ENCODE measurements at places on chromosomes 2 and 18.

- DNase-seq, result no peak
These were observed 17.8 kb downstream of the CFAP210 start for GRCh38 chr2:169676357-169676756.

- DNase-seq, result peak; percentile 64
These were observed 42.1 kb upstream of the GLS start for GRCh38 chr2:190838492-190838910.

- DNase-seq, result no peak
These were observed 70.5 kb downstream of the SFXN5 start for GRCh38 chr2:73000808-73001570.

DNA sequence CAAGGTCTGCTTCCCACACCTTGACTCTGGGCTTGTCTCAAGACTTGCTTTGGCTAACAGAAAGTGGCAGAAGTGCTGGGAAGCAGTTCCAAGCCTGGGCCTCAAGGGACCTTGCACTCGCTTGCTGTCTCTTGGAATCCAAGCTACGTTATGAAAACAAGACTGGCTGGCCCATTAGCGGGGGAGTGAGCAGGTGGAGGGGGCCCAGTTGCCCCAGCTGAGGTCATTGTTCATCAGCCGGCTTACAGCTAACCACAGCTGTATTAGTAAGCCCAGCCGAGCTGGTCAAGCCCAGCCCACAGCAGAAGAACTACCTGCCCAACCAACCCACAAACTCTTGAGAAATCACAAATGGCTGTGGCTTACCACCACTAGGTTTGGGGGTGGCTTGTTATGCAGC, 63.1 kb downstream of the MARCO start:
- no peak for DNase-seq

DNA sequence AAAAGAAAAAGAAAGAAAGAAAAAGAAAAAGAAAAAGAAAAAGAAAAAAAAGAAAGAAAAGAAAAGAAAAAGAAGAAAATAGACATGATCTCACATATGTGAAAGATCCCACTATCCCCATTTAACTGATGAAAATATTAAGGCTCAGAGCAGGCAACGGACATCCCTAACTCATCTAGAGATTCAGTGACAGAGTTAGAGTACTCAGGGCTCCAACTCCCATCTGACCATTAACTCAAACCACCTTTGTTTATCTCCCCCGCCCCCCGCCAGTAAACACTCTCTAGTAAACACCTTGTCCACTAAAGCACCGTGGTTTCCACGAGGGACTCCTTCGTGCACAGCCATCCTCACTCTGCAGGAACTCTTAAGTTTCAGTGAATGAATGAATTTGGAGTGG, 142.9 kb downstream of the TGIF1 start:
- no peak for DNase-seq

- no peak for DNase-seq
These were observed 40.0 kb downstream of the GKN2 start for GRCh38 chr2:68912732-68913131.

DNA sequence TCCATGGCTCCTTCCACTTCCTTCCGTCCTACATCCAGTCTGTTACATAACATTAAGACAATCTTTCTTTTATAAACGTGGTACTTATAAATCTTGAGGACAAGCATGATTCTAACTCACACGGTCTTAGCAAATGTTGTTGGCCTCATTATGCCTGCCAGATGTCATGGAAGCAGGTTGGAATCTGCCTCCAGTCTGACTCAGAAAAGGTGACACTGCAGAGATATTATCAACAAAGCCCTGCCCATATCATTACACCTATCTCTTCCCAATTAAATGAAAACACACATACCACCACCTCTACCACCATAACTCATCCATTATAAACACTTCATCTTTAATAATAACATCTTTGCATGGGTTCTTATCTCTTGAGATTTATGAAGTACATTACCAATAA, 334.7 kb upstream of the CHAC2 start:
- DNase-seq, result no peak

DNA sequence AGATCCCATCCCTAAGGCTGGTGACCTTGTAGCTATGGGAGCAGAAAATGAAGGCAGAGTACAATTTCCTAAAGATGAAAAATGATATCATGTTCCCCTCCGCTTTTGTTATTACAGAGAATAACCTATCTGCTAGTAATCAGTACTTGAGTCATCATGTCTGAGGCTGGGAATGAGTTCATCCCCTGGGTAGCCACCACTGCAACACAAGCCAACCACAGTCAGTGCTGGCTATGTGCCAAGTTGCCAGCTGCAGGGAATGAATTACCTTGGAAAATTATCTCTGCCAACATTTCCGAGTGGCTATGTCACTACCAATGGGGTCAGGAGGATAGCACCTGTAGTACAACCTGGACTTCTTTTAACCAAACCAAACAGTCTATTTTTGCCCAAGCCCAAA, 1094.7 kb upstream of the DDX18 start:
- no peak for DNase-seq

- DNase-seq, result no peak
These were observed 115.6 kb downstream of the PPP1R1C start for GRCh38 chr2:182101263-182101662.

GRCh38 chr18:49869354-49869753, 56.0 kb upstream of the ACAA2 start:
- DNase-seq, result no peak

- DNase-seq, result no peak
These were observed 627.6 kb downstream of the CCDC85A start for GRCh38 chr2:56811401-56811800.

GRCh38 chr2:25885933-25886332, 7.6 kb upstream of the ASXL2 start:
- peak; percentile 44 for DNase-seq

DNA sequence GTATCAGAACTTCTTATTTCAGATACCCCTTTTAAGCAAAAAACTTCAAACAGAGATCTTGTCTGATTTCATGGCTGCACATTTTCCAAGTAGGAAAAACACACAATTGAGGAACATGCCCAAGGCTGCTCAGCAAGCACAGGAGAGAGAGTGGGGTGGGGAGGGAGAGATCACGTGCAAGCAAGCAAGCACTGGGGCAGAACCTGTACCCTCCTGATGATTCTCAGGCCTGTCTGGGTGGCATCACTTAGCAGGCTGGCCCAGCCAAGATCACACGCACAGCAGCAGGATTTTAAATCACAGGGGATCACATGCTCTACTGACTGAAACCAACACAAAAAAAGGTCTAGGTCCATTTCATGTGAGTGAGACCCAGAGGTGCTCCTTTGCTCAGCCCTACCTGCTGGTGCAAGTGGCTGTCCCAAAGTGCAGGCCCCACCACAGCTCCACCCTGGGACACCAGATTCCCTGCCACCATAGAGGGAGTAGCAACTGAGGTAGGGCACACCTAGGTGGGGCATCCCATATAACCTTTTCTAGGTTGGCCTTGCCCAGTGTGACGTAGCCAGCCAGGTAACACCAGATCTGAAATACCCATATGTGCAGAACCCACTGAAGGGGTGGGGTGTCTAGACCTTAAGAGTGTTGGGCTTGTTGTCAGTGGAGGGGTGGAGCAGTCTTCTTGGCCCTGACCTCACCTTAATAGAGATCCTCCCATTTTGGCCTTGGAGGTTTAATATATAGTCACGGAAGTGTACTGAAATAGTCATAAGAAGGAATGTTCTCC, 1.8 kb upstream of the LYPD6B start:
- no peak for DNase-seq

DNA sequence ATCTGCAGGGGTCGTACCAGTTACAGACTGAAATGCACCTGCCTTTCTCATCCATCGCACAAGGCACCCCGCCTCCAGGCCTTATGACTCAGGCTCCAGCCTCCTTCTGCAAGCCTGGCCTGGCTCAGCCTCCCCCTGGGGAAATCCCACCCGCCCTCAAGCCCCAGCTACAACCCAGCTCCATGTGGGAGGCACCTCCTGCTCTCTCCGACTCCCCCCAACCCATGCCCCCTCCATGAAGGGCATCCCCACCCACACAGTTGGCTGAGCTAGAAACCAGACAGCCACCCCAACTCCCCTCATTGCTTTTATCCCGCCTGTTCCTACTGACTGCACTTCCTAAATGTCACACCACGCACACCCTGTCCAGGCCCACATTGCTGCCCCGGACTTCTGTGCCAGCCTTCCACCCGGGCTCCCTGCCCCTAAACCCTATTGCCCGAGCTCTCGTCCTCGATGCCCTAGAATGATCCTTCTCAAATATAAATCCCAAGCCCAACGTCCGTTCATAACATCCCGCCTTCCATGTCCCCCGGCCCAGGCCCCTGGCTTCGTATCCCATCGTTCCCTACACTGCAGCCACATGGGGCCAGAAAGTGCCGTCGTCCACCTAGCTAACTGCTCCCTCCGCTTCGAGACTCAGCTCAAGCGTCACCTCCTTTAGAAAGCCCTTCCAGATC, 9.9 kb downstream of the DNMT3A start:
- no peak for DNase-seq

DNA sequence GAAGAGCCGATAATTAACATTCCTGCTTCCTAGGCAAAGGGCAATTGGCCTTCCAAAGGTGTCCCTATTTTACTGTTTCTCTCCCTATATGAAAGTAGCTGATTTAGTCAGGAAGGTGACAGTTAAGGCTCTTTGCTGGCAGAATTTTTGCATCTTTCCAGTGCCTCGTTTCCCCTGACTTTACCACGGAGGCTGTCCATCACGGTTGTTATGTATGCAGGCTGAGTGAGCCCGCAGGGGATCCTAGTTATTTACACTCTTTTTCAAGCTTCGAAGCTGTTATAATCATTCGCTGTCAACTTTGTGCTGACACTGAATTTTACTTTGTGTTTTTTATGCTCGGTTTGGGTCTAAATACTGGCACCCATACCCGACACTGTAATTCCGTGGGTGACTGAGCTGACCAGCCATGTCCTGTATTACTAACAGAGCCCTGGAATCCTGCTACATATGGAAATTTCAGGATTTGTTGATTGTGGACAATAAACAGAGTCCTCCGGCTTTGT, 713.8 kb upstream of the FANCL start:
- DNase-seq, result no peak

- DNase-seq, result no peak
These were observed 89.1 kb upstream of the MBOAT2 start for GRCh38 chr2:9092383-9093282.

DNA sequence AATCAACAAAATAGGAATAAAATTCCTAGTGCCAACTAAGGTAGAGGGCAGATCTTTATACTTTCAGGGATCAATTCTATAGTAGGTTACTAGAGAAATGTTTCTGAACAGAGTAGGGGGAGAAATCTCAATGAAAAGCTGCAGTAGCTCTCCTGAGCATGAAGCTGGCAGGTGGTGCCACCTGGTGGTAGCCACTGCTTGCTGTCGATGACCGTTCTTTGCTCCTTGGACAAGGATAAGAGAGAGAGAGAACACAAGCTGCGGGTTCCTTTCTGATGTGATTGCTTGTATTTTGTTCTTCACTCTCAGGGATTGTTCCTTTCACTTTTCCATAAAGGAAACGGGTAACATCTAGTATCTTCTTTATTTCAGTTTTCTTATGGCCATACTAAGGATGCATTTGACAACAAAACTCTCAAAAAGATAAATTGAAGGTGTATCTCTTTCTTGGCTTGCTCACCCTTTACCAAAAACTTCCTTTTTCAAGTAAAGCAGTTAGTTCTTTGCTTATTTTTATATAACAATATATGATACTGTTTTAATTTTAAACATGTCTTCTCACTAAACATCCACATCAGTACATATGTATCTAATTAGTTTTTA, 18.6 kb upstream of the MRPL19 start:
- peak; percentile 74 for DNase-seq

DNA sequence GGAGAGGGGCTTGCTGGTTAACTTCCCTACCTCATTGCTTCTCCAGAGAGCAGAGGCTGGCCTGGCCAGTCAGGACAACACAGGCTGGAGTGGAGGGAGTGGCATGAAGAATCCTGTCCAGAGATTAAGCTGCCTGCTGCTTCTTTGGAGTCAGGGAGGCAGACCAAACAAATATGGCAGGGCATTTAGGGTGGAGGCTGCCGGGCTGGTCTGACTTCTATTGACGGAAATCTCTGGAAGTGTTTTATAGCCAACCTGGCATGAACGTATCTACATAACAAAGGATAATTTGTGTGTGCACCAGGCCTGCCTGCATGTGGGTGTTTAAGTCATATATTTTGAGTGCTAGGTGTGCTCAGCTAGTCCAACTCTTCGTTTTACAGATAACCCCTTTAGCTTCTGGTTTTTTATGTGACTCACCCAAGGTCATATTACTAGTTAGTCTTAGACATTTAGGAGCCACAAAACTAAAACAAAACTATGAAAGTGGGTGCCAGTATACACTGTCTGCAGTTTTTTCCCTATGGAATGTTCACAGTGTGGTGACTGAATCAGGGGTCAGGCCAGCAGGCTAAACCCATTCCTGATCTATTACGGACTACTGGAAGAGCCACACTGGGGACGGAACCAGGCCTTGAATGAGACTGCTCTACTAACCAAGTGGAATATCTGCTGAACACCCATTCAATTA, 5.5 kb downstream of the NPC1 start:
- DNase-seq, result no peak

DNA sequence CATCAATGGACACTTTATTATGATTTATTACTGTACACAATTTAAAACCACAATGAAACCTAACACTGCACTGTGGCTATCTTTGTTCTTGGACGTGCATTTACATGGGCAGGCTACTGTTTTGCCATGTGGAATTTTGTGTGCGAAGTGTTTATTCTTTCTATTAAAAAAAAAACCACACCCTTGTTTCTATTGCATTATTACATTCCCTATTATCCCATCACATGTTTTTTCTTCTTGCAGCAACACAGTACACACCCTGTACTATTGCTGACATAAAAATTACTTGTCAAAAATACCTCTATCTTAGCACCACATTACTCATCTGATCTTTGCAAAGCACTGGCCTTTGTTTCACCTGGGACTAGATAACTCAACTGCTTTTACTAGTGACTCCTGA, 1.5 kb downstream of the RNF152 start:
- no peak for DNase-seq

- no peak for DNase-seq
These were observed 11.7 kb downstream of the PROC start for GRCh38 chr2:127429844-127430425.

- DNase-seq, result no peak
These were observed 108.6 kb downstream of the COMMD1 start for GRCh38 chr2:62014102-62014501.

DNA sequence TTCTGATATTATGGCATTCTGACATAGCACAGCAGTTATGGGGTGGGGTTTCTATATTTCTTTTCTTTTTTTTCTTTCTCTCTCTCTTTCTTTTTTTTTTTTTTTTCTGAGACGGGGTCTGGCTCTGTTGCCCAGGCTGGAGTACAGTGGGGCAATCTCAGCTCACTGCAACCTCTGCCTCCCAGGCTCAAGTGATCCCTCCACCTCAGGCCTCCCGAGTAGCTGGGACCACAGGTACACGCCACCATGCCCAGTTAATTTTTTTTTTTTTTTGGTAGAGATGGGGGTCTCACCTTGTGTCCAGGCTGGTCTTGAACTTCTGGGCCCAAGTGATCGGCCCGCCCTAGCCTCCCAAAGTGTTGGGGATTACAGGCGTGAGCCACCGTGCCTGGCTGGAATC, 7.5 kb upstream of the FAM98A start:
- DNase-seq, result no peak

GRCh38 chr2:877747-878146, 72.9 kb upstream of the SNTG2 start:
- no peak for DNase-seq

Data from LoVo (cell line).